ENCODE measurements at places on chromosomes 16 and 17. TPM values are rescaled to one million over a fixed set of nuclear protein-coding genes. Genes with fewer than 3 reads are reported as not detected.

Gene EPX
- not detected for total RNA-seq

Gene ACD
- 13.1 TPM for total RNA-seq

Gene SGSM2
- total RNA-seq, result 50.0 TPM

Gene PDIA2
- total RNA-seq, result 1.7 TPM

Gene PSMD11
- 95.4 TPM for total RNA-seq

Gene NEUROD2
- not detected for total RNA-seq

Gene TEKT1
- not detected for total RNA-seq

Gene TBC1D3G
- total RNA-seq, result not detected

Gene ATP2C2
- not detected for total RNA-seq

Gene RNU2-1
- total RNA-seq, result not detected

Gene SOST
- total RNA-seq, result 8.8 TPM

Gene RGS9
- total RNA-seq, result 1.1 TPM

Gene PRAC1
- total RNA-seq, result not detected

Gene NPIPA7
- 0.78 TPM for total RNA-seq

Gene CDIP1
- 16.1 TPM for total RNA-seq

Gene TBC1D3C
- total RNA-seq, result not detected

Gene C16orf46
- 1.0 TPM for total RNA-seq

Gene SHBG
- total RNA-seq, result 0.53 TPM

Gene PROCA1
- total RNA-seq, result 0.85 TPM

Gene RHOT2
- 39.2 TPM for total RNA-seq

Gene CCL11
- not detected for total RNA-seq

Gene RUNDC3A
- total RNA-seq, result 0.20 TPM

Gene TIGD7
- total RNA-seq, result 6.8 TPM

Gene CFAP52
- total RNA-seq, result 0.20 TPM

Gene USP7
- 58.6 TPM for total RNA-seq

Gene TMEM114
- total RNA-seq, result not detected

Gene KRT27
- not detected for total RNA-seq

Gene C16orf96
- not detected for total RNA-seq

Gene NXPH3
- 2.9 TPM for total RNA-seq

Gene KCNH4
- total RNA-seq, result not detected

Gene TBC1D28
- total RNA-seq, result not detected

Gene SYT17
- total RNA-seq, result 0.63 TPM

Gene MYH13
- total RNA-seq, result not detected

Gene ZFP3
- 0.92 TPM for total RNA-seq

Gene MYO1D
- total RNA-seq, result 41.5 TPM

Gene AANAT
- not detected for total RNA-seq

Gene SOX15
- total RNA-seq, result 0.26 TPM

Gene SSTR5
- total RNA-seq, result not detected

Gene KRT24
- not detected for total RNA-seq

Gene TMC5
- total RNA-seq, result not detected

Gene MPV17L
- 0.78 TPM for total RNA-seq

Gene ABCC11
- 0.30 TPM for total RNA-seq

Data from smooth muscle cell of the pulmonary artery (primary cell).